ENCODE measurements at places on chromosomes 1 and 21.

DNA sequence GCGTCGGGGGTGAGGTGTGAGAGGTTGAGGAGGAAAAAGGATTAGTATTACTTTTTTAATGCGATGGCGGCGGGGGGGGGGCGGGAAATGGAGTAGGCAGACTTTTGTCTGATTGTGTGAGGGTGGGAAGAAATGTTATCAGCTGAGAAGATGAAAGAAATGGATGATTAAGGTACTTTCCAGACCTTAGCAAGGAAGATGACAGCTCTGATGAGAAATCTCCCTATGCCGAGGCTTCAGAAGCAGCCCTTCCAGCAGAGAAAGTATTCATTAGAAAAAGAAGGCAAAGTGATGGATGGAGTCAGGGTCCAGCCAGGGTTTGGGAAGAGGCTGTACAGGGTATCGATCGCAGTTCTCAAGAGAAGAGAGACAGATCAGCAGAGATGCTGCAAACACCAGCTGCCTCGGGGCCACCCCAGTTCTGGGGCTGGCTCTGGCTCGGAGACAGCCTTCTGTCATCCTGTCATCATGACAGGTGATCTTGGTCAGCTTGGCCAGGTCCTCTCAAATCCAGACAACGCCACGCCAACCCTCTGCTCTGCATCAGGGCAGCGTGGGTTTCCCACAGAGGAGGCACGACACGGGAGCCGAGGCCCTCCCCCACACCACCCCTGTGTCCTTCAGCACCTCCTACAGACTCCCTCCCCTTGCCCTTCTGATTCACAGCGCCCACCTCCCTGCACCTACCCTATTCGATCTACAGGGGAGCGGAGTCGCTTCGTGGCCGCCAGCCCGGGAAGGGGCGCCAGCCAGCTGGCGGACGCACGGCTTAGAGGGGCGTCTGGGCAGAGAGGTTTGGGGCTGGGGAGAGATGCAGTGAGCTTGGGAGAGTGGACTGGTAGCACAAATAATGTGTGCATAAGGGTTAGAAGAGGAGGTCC, 674 bp upstream of the ATXN7L2 start:
- DNase-seq = no peak

GRCh38 chr1:41434748-41435449, 49.6 kb downstream of the EDN2 start:
- no peak for DNase-seq

GRCh38 chr1:177780096-177780700, 189.7 kb downstream of the SEC16B start:
- DNase-seq = no peak

DNA sequence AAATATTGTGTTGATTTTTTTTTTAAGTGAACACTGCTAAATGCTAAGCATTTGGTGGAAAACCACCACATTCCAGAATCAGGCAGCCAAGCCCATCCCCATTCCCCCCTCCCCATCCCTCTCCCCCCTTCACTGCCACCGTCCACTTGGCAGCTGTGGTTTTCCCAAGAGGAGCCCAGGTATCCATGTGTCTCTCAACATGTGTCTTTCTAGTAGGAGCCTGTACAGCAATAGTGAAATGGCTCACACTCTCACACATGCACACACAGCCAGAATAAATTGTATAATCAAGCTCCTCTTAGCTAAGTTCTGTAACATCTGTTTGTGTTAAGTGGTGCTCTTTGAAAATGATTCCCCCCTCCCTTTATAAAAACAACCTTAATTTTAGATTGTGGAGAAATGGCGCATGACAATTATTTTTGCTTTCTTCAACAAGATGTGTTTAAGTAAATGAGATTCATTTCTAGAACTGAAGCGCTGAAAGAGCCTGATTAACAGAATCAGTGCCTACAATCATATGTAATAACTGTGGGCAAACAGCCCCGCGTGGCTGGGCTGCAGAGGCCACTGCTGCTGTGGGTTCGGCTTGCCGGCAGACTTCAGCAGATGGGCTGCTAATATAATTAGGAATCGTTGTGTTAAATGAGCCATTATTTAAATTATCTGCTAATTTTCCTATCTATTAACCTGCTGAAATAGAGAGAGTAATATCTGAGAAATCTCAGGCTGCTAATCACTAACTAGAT, 43.3 kb downstream of the BACE2 start:
- no peak for DNase-seq

- no peak for DNase-seq
Observed at GRCh38 chr1:53373246-53373645, 45.4 kb upstream of the LRP8 start.

DNA sequence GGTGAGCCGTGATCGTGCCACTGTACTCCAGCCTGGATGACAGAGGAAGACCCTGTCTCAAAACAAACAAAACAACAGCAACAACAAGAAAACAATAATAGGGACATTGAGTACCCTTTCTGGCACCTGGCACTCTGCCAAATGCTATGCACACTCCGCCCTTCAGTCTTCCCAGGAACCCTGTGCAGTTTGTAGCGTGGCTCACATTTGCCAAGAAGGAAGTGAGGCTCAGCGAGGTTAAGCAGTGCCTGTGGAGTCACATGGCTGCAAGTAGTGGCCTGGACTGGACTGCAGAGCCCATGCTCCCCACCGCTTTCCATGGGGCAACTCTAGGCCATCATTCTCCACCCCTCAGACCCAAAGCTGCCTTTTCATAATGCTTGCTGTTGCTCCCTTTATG, 5.3 kb upstream of the EVA1B start:
- no peak for DNase-seq

DNA sequence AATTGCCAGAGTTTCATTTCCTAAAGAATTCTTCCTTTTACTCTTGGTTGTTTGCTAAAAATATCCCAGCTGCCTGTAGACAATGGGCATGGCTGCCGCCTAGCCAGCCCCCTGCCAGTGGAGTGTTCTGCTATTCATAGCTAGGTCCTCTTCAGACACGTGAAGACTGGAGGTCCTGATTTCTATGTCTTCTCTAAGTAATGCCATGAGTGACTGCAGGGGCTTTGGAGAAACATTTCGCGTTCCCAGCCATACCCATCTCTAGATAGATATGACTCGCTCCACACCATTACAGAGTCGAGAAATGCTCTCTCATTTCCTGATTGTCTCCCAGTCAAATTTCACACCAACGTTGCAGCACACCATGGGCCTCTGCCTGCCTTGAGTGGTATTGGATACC, 99.5 kb upstream of the BACE2 start:
- DNase-seq = no peak

- no peak for DNase-seq
Observed at GRCh38 chr1:247452447-247453039, 5.4 kb downstream of the OR2B11 start.

- no peak for DNase-seq
Observed at GRCh38 chr1:21919520-21919919, 17.6 kb downstream of the HSPG2 start.

- DNase-seq = no peak
Observed at GRCh38 chr21:41725421-41726031, 41.3 kb downstream of the RIPK4 start.

GRCh38 chr1:154988058-154988954, 5.1 kb upstream of the LENEP start:
- no peak for DNase-seq

- DNase-seq = no peak
Observed at GRCh38 chr1:50105433-50105832, 3.3 kb upstream of the ELAVL4 start.

- no peak for DNase-seq
Observed at GRCh38 chr1:27601321-27601770, 2.6 kb downstream of the AHDC1 start.

GRCh38 chr1:91121366-91121765, 99.5 kb upstream of the ZNF644 start:
- DNase-seq = no peak

GRCh38 chr1:182684116-182684828, at the start of gene RGS8:
RGS8 (minus strand) TSS chr1:182684587; CDS start chr1:182669649, 14,938 bp downstream.
- DNase-seq = no peak

DNA sequence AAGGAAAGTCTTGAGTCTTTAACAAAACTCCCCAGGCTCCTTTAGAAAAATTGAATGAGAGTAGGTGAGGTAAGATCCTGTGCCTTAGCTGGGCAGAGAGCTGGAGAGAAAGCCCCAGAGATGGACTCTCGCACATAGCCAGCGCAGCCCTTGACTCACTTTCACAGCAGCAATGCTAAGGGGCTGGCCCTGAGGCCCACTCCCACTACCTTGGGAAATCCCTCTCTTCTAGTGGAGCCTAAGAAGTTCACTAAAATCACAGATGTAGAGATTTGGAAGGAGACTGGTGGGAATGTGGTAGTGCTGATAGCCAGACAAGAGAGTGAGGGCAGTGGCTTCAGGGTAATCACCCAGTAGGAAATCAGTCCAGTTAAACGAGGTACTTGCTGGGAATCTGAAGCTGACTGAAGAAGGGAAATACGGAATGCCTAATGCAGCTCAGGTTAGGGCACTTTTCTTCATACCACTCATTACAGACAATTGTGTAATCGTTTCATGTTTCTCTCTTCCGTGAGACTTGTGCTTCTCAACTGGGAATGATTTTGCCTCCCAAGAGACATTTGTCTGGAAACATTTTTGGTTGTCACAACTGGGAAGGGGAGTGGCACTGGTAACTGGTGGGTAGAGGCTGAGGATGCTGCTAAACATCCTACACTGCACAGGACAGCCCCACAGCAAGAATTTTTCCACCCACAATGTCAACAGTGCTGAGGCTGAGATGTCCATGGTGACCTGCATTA, 42.4 kb upstream of the LRRC8C start:
- DNase-seq = no peak

DNA sequence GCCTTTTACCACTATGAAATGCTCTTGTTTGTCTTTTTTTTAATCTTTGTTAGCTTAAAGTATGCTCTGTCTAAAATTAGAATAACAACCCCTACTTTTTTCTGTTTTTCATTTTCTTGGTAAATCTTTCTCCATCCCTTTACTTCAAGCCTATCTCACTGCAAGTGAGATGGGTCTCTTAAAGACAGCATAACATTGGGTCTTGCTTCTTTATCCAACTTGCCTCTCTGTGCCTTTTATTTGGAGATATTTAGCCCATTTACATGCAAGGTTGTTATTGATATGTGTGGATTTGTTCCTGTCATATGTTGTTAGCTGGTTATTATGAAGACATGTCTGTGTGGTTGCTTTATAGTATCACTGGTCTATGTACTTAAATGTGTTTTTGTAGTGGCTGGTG, 41.3 kb upstream of the SSX2IP start:
- DNase-seq = no peak

DNA sequence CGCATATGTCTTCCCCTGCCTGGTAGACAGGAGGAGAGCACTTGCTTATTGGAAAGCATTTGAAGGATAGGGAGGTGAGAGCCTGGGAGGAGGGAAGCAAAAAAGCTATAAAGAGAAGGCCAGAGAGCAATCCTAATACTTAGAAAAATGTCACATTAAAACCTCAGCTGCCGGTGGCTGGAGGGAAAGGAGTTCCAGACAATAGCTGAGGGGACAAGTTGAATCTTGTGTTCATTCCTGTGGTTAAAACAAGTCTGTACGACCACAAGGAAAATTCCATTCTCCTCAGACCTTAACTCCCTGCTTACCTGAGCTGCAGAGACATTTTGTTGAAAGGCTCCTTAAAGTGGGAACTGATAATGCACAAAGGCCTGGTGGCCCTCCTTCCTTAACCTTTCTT, 218.8 kb upstream of the CAMK1G start:
- no peak for DNase-seq

DNA sequence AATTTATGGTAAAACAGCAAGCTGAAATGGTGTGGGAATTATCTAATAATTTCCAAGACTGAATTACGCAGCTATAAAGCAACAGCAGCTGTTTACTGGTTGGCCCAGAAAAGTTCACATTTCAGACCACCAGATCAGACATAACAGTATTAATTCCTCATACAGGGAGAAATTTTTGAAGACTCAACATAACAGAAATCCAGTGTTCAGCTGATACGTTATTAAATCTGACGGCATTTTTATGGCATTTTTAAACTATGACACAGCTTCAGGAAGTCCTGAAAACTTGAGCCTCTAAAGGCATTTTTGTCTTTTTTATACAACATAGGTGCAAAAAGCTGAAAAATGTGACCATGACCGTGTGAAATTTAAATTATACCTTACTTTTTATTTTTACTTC, 91.2 kb downstream of the APP start:
- DNase-seq = no peak

GRCh38 chr1:44855742-44856141, 12.7 kb upstream of the PTCH2 start:
- DNase-seq = no peak

DNA sequence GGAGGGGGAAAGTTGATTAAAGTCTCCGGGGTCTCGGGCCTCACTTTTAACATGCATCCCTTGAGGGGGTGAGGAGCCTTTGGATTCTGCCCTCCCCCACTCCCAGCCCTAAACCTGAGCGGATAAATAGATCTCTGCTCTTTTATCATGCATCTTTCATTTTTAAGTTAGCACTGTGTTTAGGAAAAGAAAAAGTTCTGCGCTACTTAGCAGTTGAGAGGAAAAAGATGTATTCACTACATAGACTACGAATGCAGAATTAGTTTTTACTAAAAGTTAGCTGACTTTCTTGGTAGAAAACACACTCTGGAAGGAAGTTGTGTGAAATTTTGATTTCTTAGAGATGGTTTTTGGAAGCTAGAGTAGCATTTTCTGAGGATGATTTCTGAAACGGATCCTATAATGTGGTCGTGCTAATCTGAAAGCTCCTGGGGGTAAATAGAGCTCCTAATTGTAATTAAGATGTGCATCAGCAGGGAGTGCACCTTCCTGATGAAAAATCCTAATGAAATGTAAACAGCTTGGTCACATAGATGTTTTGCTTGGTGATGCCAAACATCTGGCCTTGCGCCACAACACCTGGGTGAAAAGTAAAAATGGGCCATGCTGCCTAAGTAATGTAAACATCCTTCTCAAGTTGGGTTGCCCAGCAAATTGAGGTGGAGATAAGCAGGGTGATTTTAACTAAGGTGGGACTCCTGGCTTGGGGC, 1.8 kb downstream of the ROR1 start:
- DNase-seq = no peak

GRCh38 chr1:221437926-221438325, 304.0 kb downstream of the DUSP10 start:
- DNase-seq = no peak

GRCh38 chr1:4554271-4554865, 100.0 kb upstream of the AJAP1 start:
- no peak for DNase-seq

DNA sequence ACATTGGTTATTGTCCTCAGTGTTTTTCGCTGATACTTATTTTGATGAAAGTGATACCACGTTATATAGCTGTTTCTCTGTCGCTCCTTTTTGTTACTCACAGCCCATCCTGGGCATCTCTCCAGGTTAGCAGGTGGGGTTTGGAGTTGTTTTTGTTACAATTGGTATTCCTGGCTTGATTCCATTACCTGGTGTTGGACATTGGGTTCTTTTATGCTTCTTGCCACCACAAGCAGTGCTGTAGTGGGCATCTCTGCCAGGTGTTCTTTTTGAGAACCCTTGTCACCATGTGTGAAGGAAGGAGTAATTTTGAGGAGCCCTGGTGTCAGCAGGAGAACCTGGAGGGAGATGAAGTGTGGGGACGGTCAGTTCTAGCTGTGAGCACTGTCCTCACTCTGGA, 47.5 kb upstream of the PWP2 start:
- DNase-seq = no peak

All from cortex of kidney (tissue), 1 donor.